Stimulated activated CD8-positive, alpha-beta memory T cell treated with anti-CD3 and anti-CD28 coated beads, Interleukin-7, amount 100 ng/mL, for 4 hours (primary cell): ENCODE measurements at places on chromosomes 3 and 15.

GRCh38 chr15:68730471-68730919 lies 90.2 kb downstream of the ANP32A start:
- DNase-seq, result no peak

DNA sequence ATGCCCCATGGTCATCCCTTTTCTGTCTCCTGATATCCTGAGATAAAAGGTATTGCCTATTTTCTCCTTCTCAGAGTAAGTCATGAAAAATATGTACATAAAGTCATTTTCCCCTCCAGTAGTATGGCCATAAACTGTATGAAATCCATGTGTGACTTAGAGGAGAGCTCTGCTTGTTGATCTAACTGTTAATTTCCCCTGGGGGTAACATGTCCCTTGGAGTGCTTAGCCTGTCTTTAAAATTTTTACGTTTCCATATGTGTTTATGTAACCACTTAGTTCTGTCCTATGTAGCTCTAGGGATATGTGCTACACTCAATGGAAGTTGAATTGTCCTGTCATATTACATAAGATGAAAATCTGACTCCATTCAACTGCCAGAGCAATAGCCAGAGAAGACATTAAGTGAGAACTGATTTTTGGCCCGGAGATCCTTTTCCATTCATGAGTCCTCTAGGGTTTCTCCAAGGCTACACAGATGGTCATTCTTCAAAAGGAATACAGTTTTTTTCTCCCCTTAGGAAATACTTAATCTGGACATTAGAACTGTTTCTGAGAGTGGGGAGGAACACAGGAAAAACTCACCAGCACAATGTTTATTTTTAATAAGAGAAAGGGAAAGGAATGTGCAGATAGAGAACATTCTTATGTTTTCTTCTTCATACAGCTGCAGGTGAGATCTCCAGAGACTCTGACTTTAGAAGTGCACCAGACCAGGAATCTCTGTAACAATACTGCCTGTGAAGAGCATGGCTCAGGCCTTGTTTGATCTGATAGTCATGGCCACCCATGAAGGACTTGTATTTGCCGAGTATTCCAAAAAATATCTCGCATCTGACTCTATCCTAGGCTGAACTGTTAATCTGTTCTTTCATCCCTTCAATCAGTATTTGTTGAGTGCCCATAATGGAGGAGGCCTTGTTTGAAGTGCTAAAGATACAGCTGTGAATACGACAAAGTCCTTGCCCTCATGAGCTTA lies 29.8 kb upstream of the CLRN1 start:
- DNase-seq, result no peak

GRCh38 chr3:16350597-16351318 lies 85.7 kb downstream of the OXNAD1 start:
- DNase-seq, result no peak

DNA sequence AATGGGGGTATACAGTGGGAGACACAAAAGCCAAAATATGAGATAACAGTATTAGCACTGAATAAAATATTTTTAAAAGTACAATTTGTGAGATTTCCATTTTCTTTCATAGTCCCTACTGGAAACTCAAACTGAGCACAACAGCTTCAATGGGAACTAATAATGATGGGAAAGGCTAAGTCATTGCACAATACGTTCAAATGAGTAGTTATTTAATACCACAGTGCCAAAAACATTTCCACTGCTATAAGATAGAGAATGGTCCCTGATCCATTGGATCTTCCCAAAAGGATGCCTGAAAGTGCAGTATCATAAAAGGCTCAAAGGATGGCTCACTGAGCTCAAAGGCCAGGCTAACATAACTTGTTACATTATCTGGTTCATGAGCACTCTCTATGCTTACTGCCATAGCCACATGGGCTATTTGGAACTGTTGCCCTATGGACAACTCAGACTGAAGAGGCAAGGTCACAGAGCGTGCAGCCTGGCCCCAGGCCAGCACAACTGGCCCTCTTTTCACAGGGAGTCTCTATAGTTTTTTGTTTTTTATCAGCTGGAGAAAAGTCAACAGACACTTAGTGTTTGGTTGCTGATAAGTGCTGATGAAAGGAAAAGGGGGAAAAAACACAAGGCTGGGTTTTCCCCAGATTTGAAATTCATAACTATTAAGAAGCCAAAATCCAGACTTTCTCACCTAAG lies 54.1 kb upstream of the PPIB start:
- DNase-seq, result no peak

DNA sequence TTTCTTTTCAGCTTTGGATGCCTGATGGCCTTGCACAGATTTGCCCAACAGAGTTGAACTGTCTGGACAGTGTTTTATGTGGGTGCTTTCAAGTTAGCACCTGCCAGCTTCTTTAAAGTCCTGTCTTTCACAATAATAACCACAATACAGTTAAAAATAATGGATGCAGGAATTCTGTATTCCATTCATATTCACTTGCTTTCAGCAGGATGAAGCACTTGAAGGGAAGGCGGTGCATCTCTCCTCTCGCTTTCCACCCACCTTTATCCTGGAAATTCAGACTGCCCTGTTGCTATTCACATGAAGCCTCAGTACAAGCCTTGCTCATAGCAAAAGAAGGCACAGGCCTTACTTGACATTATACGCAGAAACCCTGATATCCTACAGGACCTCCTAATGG lies 26.5 kb upstream of the GYG1 start:
- DNase-seq, result no peak

GRCh38 chr3:140508550-140508949 lies 169.3 kb upstream of the TRIM42 start:
- DNase-seq, result no peak

GRCh38 chr3:109098079-109098644 lies 19.8 kb downstream of the MORC1 start:
- DNase-seq, result no peak

- no peak for DNase-seq
Observed at GRCh38 chr15:89128320-89129122, 40.3 kb downstream of the ABHD2 start.

DNA sequence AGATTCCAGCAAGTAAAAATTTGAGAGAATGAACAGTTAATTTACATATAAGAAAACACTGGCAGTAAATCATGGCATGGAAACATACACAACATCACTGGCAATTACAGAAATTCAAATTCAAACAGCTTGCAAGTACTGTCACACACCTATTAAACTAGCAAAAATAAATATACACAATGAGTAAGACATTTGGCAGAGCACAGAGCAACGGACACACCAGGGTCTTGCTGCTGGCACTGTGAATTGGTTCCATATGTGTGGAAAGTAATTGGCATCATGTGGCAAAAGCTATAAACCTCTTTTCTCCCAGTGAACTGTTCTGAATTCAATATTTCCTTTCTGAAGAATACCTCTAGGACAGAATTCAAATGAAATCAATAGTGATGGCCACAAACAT lies 78.3 kb downstream of the LRRK1 start:
- no peak for DNase-seq

GRCh38 chr3:186691676-186692075 lies 25.5 kb upstream of the KNG1 start:
- DNase-seq, result no peak

DNA sequence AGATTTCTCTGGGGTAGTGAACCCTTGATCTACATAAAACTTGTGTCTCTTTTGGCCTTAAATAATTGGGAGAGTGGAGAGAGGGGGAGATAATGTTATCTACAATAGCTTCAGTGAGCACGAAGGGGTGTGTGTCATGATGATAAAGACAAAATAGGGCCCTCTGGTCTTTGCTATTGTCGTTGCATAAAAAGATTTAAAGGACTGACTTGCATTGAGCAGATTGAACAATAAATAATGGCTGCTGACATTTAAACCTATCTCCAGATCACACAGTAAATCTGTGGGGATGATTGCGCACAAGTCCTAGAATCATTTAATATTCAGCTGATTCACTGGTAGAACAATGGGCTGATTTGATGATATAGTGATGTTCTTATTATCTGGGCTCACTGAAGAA lies 71.3 kb upstream of the GAP43 start:
- no peak for DNase-seq

- no peak for DNase-seq
Observed at GRCh38 chr3:34947834-34948233, 691.5 kb upstream of the ARPP21 start.

DNA sequence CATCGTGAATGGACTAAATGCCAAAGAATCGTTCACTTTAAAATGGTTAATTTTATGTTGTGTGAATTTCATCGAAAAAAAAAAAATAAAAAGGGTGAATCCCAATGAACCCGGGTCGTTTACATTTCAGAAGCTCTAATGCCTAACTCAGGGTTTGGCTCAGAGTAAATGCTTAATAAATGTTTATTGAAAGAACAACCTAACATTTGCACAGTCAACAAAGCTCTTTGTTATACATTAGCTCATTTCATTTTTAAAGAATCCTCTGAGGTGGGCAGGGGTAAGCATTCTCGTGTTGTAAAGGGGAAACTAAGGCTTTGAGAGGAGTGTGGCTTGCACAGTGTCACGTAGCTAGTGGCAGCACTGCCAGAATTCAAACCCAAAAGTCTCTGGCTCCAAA lies 109.5 kb downstream of the RPLP1 start:
- DNase-seq, result no peak
